CMK (cell line): ENCODE measurements at places on chromosomes 2 and 18.

DNA sequence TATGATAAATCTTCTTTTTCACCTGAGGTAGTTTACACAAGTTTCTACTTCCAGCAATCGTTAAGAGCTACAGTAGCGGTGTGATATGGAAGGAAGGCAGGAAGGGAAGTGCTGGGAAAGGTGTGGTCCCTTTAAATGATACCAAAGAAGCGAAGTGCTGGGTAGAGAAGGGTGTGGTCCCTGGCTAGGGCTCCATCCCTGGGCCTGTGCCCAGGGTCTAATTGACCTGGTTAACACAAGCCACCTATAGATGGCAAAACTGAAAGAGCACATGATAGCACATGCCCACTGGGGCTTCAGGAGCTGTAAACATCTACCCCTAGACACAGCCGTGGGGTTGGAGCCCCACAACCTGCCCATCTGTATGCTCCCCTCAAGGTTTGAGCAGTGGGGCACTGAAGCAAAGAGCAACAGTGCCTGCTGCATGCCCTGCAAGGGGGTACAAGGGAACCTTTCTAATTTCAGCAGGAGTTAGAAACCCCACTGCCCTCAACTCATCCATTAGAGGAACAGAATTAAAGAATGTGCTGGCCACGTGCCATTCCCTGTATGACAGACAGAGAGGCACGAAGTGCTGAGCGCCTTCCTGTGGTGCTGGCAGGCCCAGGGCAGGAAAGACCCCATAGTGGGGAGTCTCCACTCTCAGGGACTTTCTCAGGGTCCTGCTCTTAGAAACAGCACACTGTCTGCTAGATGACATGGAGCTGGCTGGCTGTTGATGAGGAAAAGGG, 153.1 kb upstream of the LMAN1 start:
- DNase-seq = no peak

DNA sequence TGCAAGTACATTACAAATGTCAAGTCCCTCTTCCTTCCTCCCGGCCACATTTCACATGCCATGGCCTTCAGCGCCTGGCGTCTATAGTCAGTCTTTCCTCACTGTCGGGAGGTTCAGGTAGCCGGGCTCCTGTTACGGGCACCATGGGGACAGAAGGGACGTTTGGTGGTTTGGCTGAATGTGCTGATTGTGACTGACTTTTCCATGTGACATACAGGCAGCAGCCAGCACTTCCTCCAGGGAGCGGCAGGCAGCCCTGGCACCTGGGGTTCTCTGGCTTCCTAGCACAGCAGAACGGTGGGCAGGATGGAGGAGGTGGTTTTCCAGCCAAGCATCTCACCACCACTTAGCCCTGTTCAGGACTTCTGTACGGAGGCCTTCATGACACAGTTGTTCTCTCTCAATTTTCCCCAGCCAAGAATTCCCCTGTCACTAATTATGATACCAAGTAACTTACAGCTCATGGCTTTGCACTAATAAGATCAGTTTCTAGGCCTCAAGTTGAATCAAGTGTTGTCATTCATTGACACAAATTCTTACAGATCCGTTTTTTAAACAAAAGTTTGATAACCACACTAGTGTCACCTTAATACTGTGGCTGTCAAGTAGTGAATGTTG, 83.9 kb upstream of the REV1 start:
- no peak for DNase-seq

DNA sequence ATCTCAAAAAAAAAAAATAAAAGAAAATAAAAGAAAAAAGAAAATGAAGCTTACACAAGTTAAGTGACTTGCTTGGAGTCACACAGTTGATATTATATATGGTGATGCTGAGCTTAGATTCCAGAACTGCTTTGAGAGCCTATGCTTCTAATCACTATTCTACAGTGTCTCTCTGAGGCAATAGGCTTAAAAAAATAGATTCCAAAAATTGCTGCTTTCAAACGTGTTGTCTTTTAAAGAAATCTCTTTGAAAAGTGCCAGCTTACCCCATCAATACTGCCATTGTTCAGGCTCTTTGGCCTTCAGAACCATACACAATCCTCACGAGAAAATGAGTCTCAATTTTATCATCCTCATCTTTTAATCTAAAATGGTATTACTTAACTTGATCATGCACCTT, 102.6 kb downstream of the CDK15 start:
- DNase-seq = no peak

- no peak for DNase-seq
Observed at GRCh38 chr2:67974559-67975430, 88.0 kb downstream of the C1D start.

DNA sequence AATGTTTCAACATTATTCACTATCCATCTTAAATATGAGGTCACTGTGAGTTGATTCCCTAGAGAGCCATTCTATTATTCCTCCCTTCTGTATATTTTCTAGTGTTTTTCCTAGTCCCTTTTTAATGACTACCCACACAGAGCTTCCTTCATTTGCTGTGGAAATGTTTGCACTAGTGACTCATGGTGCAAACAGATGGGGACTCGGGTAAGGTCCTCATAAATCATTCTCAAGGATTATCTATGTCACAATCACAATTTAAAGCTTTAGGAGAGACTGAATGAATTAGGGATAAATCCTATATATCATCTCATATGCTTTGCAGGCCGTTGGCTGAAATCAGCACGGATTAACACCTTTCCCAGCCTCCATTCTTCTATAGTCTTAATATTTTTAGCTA, 159.6 kb downstream of the DCC start:
- no peak for DNase-seq

GRCh38 chr2:42367835-42368234, 6.8 kb upstream of the COX7A2L start:
- no peak for DNase-seq

DNA sequence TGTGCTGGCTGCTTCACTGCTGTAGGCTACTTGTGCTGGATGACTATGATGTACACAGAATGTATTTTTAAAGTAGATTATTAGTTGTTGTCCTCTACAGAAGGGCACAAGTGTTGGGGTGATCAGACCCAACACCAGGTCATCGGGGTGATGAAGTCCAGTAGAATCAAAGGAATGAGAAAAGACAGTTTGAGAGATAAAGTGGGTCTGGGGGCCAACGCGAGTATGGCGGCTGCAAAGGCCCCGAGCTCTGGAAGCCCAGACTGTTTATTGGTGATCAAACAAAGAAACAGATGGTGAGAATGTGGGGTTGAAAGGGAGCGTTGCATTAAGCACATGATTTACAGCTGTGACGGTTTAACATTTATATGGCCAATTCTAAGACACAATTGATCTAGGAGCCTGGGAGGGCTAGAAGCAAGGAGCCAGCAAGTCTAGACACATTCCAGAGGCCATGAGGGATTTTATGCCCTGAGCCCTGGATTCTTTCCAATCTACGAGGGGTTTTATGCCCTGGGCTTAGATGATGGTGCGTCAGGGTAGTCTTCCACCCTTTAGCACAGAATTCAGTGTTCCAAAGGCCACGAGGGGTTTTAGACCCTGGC, 153.5 kb downstream of the AGPS start:
- DNase-seq = no peak

- no peak for DNase-seq
Observed at GRCh38 chr2:187851955-187852561, 297.8 kb upstream of the TFPI start.

DNA sequence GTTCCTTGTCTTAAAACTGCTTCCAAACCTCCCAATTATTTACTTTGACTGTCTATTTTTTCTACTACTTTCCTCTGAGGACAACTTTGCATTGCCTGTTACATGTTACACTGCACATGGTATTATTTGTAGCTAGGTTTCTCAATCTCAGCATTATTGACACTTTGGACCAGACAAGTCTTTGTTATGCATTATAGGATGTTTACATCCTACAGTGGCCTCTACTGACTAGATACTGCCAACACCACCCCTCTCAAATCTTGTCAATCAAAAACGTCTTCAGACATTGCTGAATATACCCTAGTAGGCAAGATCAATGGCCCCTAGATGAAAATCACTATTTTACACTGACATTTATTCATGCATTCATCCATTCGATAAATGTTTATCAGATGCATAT, 129.6 kb upstream of the DNAJC10 start:
- no peak for DNase-seq

- DNase-seq = no peak
Observed at GRCh38 chr2:27375513-27376099, 4.9 kb downstream of the ZNF513 start.

DNA sequence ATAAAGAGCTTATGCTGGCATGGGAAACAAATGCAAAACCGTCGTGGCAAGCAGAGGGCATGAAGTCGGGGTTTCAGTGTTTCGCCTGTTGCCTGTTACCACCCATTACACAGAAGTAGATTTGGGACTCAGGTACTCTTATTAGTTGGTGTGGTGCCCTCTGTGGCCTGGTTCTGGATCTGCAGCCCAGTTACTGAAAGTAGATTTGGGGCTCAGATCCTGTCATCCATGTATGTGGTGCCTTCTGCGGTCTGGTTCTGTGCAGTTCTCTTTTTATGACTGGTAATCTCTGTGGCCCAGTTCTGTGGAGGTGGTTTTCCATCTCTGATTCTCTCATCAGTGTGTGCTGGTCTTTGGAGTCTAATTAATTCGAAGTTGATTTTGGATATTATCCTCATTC, 45.2 kb downstream of the ADNP2 start:
- DNase-seq = no peak

DNA sequence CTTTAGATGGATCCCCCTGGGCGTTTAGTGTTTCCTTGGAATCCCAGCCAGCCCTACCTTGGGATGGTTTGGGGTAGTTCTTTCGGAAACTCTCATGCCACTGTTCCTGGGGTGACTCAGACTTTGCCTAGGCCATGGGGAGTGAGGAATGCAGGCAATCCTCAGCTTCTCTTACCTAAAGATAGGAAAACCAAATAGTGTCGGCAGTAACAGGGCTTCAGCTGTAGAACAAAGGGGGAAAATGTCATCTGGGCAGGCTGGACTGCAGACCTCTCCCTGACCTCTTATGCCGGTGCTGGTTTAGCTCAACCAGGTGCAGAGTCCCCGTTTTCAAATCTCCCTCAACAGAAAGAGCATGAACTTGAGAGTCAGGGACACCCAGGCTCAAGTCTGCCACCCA, 252.1 kb downstream of the TSN start:
- DNase-seq = no peak

- no peak for DNase-seq
Observed at GRCh38 chr2:71831193-71831577, 316.5 kb downstream of the CYP26B1 start.

- no peak for DNase-seq
Observed at GRCh38 chr2:182655750-182656149, 60.3 kb upstream of the DNAJC10 start.

DNA sequence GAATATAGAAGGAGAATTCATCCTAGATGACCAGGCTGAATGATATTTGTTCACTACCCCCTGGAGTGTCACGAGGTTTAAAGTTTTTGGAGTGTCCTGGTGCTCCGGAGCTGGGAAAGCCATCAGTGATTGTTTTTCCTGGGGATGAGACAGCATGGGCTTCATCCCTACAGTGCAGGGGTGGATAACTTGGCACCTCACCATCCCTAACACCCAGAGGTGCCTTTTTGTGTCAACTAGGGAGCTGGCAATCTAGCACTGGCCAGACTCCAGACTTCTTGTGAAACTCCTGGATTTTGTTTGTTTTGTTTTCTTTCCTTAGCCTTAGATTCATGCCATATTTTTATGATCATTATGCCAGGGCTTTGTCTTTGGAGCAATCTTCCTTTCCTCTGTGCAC, 164.8 kb downstream of the PRKCE start:
- DNase-seq = no peak

DNA sequence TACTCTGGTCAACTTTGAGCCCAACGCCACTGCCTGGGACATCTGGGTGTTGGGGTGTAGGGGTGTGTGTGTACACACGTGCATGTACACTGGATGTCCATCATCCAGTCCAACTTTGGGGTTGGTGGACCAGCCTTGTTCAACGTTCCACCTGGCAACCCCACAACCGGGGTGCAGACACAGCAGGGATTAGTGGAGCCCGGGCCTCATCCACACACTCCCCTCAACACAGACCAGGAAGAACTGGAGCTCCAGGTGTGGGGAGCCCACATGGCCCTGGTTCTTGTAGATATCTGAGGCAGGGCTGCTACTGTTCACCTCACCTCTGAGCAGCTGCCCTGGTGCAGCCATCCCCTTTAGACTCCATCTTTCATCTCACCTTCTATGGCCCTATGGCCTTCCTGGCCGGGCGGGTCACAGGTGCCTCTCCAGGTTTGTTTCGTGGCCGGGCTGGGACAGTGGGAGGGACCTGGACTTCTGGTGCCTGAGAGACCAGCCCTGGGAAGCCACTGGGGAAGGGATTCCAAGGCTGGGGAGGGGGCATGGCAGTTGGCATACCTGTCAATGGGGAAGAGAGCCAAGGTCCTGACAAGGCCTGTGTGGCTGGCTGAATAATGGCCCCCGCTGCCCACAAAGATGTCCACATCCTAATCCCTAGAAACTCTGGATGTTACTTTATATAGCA, 7.5 kb downstream of the NEU2 start:
- no peak for DNase-seq

DNA sequence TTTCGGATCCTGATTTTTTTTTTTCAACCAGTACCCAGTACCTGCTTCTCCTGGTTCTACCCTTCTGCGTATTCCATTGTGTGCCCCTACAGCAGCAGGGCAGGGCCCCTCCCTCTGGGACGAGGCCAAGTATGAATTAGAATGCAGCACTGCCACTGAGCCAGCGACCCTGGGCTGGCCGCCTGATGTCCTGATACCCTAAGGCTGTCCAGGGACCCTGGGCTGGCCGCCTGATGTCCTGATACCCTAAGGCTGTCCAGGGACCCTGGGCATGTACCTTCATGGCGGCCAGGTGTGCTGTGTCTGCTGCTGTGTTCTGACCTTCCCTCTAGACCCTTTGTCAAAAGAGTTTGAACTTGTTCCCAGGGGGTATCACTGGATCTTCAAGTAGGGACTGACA, 42.9 kb downstream of the CABLES1 start:
- DNase-seq = no peak

- no peak for DNase-seq
Observed at GRCh38 chr2:3641841-3642421, 16.1 kb upstream of the ALLC start.

GRCh38 chr2:187499941-187500532, 52.0 kb upstream of the CALCRL start:
- no peak for DNase-seq

- DNase-seq = no peak
Observed at GRCh38 chr2:237295889-237296480, 118.0 kb downstream of the COL6A3 start.

GRCh38 chr2:42974169-42974720, 181.9 kb upstream of the HAAO start:
- DNase-seq = no peak

DNA sequence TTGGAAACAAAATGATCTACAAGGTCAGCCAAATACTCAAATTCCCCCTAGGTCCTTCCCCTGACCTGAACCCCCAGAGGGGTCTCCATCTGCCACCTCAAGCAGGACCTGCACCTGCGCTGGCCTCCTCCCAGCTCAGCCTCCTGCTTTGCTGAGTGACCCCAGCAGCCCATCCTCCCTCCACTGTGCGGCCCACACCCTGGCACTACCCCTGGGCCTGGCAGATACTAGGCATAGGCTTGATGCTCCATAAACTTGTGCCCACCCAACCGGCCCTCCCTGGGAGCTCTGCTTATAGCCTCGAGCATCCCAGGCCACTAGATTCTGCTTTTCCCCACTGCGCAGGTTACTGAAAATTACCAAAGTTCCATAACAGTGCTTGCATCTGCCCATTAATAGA, 156.2 kb downstream of the HDAC4 start:
- DNase-seq = no peak
